IPS DF 19.7 (cell line): ENCODE measurements at places on chromosomes 2 and 18.

DNA sequence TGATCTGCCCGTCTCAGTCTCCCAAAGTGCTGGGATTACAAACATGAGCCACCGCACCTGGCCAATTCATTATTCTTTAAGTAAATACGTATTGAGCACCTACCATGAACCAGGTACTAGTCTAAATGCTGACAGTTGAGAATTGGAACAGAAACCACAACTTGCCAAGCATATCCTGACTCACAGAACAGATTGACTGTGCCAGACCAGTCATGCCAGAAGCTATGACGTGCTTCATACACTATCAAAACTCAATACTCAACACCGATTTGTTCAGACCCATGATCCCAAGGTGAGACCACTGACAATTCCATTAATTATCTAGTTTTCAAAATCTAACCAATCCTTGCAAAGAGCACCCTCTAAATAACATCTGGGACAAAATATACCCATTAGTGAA, 148.6 kb downstream of the B3GNT2 start:
- DNase-seq = no peak

GRCh38 chr2:198339116-198339515, 534.7 kb downstream of the PLCL1 start:
- no peak for DNase-seq

DNA sequence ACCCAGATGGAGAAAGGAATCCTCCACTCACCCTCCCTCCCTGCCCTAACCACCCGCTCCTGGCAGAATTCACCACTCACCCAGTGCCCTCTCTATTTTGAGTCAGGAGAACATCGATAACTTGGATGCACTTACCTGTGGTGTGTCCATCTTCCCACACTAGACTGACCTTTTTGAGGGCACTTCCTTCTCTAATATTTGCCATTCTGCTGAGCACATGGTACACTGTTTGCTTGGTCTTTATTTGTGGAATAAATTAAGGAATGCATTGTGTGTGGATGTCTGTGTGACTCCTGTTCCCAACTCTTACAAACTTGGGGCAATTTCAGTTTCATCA, 133.7 kb downstream of the ACKR3 start:
- no peak for DNase-seq

DNA sequence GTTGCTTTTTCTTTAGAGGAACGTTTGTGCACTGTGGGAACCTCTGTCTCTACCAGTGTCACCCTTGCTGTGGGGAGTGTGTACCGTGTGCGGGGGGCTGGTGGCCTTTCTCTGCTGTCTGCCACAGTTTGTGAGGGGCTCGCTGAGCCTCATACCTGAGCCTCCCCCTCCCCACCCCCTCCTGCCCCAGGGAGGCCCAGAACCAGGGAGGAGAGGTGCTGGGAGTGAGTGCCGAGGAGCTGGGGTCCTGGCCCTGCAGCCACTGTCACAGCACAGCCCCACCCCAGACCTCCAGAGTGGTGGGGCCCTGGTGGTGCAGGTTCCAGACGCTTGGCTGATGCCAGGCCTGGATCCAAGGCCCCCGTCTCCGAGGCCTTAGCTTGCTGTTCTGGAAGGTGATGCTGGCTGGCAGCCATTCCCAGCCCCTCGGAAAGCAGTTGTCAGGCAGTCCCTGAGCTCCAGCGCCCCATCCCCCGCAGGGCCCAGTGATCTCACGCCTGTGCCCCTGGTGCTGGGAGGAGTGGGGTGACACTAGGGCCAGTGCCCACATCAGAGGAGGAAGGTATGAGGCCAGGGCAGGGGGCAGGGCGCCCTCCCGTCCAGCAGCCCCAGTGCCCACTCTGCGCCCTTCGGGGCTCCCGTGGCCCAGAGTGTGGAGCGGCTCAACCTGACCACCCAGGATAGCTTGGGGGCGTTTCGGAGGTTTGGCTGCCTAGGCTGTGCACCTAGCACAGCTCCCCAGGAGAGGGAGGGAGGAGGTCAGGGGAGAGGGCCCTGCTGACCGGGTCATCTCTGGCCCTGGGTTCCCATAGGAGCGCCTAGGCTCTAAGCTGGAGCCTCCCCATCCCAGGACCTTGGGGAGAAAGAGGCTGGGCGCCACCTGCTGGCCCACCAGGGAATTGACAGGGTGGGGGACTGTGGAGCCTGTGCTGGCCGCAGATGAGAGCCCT, 53.0 kb upstream of the ALPP start:
- DNase-seq = no peak

DNA sequence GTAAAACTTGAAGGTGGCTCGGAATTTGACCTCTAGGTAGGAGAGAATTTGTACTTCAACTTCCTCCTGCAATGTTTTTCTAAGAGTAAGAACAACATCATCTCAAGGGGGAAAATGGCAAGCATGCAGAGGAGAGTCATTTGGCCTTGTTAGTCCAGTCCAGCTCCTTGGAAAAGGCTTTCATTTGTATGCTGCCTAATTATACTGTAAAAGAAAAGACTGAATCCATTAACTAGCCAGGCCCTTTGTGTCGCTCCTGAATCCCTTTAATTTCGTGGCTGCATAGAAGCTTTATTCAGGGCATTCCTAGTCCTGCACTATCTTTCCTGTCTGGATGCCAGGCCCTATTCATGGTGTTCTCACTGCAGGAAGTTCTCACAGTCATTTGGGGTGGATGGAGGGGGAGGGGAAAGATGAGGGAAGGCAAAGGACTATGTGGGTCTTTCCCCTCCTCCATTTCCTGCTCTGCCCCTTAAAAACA, 36.0 kb downstream of the PHLPP1 start:
- DNase-seq = peak; percentile 90

- no peak for DNase-seq
Measured at GRCh38 chr18:63107931-63108330, 211.6 kb downstream of the BCL2 start.

- peak; percentile 71 for DNase-seq
Measured at GRCh38 chr2:14330884-14331283, 301.6 kb upstream of the LRATD1 start.

- no peak for DNase-seq
Measured at GRCh38 chr2:220046507-220046906, 419.1 kb downstream of the SLC4A3 start.

DNA sequence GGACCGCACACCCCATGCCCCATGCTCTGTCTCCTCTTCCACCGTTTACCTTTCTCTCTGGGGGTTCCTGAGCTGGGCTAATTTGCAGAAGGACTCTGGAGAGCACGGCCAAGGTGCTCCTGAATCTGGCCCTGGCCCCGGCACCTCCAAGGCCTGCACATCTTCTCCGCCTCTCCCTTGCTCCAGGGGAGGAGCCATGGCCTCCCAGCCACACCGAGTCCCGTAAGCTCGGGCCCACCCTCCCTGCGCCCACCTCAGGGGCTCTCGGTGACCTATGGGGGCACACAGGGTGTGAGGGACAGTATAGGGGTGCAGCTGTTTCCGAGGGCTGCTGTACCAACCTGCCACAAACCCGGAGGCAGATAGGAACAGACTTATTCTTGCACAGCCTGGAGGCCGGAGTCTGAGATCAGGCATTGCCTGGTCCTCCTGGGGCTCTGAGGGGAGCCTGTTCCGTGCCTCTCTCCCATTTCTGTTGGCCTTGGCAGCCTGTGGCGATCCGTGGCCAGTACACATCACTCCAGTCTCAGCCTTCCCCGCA, 127.3 kb upstream of the GPC1 start:
- no peak for DNase-seq

GRCh38 chr18:79516441-79516931, 120.8 kb downstream of the NFATC1 start:
- no peak for DNase-seq

- no peak for DNase-seq
Measured at GRCh38 chr2:37634914-37635503, 36.4 kb downstream of the CDC42EP3 start.

- DNase-seq = no peak
Measured at GRCh38 chr2:112006076-112006410, 49.0 kb upstream of the TMEM87B start.

DNA sequence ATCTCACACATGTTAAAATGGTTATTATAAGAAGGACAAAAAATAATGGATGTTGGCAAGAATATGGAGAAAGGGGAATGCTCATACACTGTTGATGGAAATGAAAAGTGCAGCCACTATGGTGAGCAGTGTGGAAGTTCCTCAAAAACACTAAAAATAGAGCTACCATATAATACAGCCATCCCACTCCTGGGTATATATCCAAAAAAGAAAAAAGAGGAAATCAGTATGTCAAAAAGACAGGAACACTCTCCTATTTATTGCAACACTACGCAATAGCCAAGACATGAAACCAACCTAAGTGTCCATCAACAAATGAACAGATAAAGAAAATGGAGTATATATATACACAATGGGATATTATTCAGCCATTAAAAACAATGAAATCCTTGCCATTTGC, 642.6 kb downstream of the RNF144A start:
- no peak for DNase-seq

GRCh38 chr2:162677476-162677875, 161.1 kb downstream of the KCNH7 start:
- no peak for DNase-seq

DNA sequence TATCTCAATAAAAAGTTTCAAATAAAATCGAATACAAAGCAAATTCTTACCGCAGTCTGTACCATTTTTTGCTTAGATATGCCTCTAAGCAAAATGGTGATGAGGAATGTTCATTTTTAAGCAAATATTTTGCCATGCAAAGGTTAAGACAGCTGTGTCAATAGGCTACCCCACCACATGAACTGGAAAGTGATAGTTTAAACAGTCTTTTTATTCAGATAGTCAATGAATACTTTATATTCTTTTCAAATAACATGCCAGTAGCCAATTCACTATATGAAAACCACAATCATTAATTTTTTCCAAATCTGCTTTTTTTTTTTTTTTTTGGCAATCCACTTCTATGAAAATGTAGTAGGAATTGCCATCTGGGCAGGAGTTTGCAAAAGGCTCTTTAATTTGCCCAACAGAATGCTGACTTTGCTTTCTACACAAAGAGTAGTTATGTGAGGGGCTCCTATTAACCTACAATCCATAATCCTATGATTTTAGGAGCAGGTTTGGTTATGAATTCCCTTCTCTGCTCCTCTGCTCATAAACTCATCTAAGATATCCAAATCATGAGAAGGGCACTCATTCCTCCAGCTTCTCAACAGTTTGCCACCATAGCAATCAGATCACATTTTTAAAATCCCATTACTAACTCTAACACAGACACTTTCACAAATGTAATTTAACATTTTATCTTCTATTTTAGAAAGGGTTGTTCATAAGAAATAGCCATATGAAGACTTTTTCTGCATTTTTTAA, 69.2 kb downstream of the SLC40A1 start:
- no peak for DNase-seq

DNA sequence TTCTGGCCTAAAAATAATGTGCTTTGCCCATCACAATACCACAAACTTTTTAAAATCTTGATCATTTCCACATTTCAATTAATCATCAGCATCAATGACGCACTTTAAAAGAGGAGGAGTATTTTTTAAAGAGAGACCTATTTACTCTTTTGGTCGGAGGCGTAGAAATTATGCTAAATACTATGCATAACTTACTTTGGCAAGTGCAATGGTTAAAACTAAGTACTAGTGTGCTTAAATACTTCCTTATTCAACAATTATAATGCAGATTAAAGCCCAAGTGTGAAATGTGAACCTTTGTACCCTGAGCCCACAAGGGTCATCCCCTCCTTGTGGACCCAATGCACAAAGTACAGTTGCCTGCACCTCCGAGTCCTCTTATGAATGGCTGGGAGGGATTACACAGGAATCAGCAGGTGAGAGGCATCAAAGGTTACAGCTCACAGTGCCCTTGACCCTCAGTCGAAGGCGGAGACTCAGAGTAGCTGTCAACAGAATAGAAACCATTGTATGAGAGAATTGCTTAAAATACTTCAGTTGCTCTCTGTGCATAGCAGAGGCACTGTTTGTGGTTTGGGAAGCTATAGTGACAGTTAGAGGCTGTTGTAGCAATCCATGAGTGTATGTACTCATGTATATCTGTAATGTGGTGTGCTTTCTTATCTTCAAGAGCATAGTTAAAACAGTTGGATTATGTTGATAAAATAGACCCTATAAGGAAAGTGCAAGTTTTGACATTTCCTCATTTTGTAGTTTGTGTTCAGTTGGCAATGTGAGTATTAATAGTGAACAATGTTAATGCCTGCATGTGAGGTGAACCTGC, 151.7 kb upstream of the ITGA4 start:
- no peak for DNase-seq

- no peak for DNase-seq
Measured at GRCh38 chr2:30038419-30038818, 108.4 kb upstream of the YPEL5 start.

DNA sequence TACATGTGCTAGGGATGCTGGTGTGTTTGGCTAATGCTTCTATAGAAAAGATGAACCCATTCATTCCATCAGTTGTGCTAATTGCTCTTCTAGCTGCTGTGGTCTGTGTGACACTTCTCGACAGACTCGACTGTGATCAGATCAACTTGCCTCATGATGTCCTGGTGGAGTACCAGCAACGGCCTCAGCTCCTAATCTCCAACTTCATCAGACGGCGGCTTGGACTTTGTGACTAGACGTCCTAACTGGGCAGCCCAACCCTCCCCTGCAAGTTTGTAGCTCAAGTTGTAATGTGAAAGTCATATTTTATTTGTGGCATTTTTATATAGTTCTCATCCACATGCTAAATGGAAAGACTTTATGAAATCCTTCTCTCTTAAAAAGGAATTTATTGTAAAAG, 33.0 kb downstream of the UPP2 start:
- DNase-seq = no peak

DNA sequence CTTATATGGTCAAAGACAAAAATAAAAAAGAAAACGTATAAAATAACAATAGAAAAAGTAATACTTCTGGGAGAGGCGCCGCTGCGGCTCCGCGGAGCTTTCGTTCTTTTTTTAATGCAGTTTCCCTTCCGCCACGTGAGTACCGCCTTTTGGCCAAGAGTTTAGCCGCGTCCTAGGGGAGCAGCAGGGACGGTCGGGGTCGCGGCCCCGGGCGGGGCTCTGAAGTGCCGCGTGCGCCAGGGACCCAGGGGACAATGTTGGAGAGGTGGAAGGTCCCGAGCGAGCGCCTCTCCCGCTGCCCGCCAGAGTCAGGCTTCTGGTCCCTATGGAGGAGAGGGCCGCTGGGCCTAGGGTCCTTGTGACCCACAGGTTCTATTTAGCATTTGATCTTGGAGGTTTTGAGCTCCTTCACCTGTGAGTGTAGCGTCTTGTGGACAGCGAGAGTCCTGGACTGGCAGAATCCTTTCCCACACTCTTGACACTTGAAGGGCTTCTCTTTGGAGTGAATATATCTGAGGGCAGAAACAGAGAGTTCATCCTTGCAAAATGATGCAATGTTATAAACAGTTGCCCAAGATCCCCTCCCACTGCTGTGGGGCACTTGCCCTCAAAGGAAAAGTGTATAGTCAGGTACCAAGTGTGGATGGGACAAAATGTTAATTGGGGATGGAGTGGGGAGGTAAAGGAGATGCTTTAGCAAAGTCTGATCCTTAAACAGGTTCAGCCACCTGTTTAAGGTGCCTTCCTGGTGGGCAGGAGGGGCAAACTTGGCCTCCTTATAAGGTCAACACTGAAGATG, 6.3 kb downstream of the OSR1 start:
- no peak for DNase-seq

- no peak for DNase-seq
Measured at GRCh38 chr2:230640540-230641011, 72.1 kb upstream of the CAB39 start.

DNA sequence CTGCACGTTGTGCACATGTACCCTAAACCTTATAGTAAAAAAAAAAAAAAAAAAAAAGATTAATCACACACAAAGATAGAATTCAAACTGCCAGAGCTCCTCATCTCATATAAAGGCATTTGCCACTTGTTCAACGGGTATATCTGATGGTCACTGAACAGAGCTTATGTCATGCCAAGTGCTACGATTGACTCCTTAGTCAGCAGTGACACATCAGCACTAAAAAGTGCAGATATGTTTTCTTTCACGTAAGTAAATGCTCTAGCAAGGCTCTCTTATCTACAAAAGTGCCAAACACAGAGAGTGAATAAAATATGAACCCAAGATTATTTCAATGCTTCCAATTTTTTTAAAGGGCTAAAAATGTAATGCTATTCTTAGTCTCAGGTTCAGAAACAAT, 1.1 kb downstream of the LMAN1 start:
- DNase-seq = no peak
